ENCODE measurements at places on chromosomes 7 and 10. TPM values are rescaled to one million over a fixed set of nuclear protein-coding genes. Genes with fewer than 3 reads are reported as not detected.

The CRTAC1 gene
- total RNA-seq: not detected

The PNLIPRP3 gene
- not detected for total RNA-seq

The MLXIPL gene
- not detected for total RNA-seq

The SOSTDC1 gene
- total RNA-seq: 0.25 TPM

The EMX2 gene
- not detected for total RNA-seq

The TWNK gene
- 7.5 TPM for total RNA-seq

The GBX1 gene
- total RNA-seq: not detected

The RARRES2 gene
- not detected for total RNA-seq

The SSC4D gene
- total RNA-seq: 0.34 TPM

The LIPF gene
- total RNA-seq: not detected

The CFAP43 gene
- 0.16 TPM for total RNA-seq

DNA sequence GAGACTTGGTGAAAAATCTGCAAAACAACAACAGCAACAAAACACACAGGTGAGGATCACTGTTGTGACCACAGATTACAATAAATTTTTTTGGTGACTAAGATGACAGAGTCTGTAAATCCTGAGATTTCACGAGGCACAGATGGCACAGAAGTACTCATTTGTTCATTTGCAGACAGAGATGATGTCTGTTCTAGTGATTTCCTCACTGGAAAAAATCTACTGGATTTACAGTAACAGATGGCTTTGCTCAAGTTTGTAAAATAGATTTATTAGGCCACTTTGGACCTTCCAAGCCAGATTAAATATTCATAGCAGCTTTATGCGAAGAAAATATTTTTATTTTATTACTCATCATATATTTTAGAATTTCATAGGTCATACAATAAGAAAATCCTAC, 113.5 kb upstream of the IL6 start:
- no peak for DNase-seq

- DNase-seq: peak; percentile 19
These were observed 193.4 kb upstream of the PRSS58 start for GRCh38 chr7:142451296-142451695.

DNA sequence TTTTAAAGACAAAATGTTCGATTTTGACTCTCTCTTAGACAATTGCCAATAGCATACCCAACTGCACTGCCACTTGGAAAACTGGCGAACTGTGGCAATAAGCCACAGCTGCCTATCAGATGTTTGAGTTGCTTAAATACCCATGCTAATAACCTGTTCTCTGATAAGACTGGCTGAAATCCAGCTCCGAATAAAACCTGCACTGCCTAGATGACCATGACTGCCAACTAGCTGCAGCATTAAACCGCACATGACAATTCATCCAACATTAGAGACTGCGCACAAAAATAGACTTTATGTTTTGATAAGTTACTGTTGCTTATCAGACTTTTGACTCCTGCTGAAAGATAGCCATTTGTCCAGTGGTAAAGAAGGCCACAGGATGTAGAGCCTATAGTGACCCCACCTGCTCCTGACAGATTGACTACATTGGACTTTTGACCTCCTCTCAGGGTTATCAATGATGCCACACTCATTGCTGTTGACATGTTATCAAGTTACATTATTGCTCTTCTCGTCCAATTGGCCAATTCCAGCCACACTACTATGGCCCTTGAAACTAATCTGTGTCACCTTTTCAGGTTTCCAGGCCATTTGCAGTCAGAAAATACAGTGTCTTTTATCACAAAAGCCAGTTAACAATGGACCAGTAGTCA, 299.0 kb downstream of the HGF start:
- no peak for DNase-seq

- DNase-seq: peak; percentile 71
These were observed 42.4 kb downstream of the TBATA start for GRCh38 chr10:70742537-70743429.

DNA sequence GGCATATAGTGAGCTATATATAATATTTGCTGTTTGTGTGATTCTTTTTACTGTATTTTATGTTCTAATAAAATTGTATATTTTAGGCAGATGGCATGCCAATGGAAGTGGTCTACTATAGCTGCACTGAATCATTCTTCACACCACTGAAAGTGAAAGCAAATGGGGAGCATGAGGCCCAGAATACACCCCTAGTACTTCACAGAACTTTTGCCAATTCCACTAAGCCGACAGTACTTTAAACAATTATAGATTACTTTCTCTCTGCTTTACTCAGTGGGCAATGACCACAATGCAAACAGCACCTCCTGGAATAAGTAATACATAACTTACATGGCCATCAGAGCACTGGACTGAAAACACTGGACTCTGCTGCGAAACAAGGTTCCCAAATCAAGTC, 70.2 kb downstream of the ANKRD26 start:
- no peak for DNase-seq

- DNase-seq: no peak
These were observed 126.4 kb downstream of the CFAP58 start for GRCh38 chr10:104479906-104480593.

- DNase-seq: no peak
These were observed 3.3 kb downstream of the FRMPD2 start for GRCh38 chr10:48271047-48271730.

GRCh38 chr10:15084502-15084922, 4.1 kb downstream of the ACBD7 start:
- DNase-seq: peak; percentile 93

- DNase-seq: no peak
These were observed 77.1 kb downstream of the GSAP start for GRCh38 chr7:77338883-77339629.

DNA sequence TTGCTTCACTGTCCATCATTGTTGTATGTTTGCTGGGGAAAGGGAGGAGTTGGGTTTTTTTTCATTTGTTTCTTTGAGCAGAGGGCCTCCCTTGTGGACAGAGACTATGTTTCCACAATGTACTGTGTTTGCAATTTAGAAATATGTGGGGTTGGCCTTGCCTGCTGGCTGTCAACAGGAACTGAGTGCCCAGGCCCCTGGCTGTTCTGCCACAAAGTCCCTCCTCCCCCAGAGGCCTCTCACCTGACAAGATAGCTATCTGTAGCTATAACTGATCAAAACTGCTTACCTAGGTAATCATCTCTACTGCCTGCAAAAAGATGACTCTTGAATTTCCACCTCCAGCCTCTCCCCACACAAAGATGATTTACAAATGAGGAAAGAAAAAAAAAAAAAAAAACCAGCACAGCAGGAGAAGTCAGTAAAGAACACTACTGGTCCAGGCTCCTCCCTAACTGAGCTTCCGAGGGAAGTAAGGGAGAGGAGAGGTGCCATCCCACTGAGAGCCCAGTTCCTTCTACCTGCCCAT, 121.8 kb downstream of the SGMS1 start:
- DNase-seq: no peak

DNA sequence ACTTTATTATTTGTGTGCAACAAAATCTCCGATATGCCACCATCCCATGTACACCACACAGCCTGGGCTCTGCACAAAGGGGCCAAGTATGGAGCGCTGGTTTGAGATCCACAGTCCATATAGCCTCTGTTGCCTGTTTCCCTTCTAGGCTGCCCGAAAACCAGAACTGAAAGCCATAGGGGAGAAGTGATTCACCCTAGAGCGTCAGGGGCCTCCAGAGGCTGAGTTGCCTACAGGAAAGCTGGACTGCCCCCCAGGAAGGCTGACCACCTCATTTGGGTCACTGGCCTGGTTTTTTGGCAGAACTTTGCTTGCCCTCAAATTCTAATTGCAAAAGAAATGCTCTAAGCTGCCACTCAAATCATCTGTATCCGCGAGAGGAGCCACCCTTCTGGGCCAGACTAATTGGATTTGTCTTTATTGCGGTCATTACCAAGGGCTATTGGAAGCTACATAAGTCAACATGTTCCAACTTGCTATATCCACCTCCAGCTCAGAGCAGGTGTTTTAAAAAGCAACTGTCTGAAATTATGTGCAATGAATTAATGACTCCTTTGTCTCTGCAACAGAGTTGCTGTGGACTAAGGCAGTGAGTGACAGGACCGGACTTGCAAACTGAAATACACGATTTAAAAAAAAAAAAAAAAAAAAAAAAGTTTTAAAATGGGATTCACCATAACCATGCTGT, 28.3 kb upstream of the FRMD4A start:
- DNase-seq: no peak

DNA sequence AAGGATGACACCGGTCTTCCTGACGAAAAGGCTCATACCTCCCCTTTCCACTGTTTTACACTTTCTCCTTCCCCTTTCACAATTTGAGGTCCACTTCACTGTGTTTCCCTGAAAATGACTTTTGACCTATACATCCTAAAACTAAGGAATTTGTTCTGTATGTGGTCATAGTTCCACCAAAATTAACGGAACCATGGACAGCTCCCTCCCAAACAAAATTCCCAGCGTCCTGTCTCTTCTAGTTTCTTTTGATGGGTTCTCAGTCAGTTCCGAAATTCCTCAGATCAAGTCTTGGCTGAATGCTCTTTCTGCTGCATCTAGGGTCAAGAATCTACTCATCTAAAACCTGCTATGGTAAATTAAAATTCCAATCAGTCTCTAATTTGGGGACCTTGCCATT, 1191.9 kb downstream of the CNTNAP2 start:
- DNase-seq: no peak

- no peak for DNase-seq
These were observed 348.1 kb downstream of the TFEC start for GRCh38 chr7:115682507-115682906.

GRCh38 chr7:12895296-12895695, 207.9 kb downstream of the ARL4A start:
- no peak for DNase-seq

- DNase-seq: no peak
These were observed 36.0 kb downstream of the NRCAM start for GRCh38 chr7:108419961-108420908.

GRCh38 chr10:122949296-122949695, 4.7 kb downstream of the C10orf88 start:
- no peak for DNase-seq

DNA sequence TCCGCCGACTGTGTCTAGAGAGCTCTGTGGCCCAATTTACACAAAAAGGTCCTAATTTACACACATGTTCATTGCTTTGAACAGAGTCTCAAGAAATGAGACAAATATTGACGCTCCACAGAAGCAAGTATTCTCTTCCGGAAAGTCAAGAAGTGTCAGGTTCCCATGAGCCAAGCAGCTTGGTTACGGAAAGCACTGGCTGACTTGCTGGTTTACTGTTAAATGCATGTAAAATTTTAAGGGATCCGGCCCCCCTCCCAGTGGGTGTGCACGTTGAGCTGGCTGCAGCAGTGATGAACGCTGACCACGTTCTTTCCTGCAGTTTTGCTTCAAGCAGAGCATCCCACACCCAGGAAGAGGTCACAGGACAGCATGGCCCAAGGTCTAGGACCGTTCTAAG, 76.8 kb downstream of the DIP2C start:
- no peak for DNase-seq

- DNase-seq: no peak
These were observed 82.8 kb upstream of the VIPR2 start for GRCh38 chr7:159227433-159227832.

DNA sequence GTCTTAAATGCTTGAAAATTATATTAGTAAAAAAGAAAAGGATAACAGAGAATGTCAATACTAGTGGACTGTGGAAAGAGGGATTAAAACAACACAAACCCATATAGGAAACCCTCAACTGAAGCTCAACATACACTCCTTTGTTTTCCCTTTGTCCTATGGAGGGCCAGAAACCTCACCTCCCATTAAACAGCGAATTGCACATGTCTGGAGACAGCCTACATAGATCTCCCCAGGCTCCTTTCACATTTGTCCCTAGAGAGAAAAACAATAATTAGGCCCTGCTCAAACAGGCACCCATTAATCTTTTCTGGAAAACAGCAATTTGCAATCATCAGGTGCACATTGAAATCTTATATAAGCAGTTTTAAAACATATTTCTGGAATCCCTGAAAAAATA, 87.6 kb upstream of the SEMA3D start:
- DNase-seq: no peak

DNA sequence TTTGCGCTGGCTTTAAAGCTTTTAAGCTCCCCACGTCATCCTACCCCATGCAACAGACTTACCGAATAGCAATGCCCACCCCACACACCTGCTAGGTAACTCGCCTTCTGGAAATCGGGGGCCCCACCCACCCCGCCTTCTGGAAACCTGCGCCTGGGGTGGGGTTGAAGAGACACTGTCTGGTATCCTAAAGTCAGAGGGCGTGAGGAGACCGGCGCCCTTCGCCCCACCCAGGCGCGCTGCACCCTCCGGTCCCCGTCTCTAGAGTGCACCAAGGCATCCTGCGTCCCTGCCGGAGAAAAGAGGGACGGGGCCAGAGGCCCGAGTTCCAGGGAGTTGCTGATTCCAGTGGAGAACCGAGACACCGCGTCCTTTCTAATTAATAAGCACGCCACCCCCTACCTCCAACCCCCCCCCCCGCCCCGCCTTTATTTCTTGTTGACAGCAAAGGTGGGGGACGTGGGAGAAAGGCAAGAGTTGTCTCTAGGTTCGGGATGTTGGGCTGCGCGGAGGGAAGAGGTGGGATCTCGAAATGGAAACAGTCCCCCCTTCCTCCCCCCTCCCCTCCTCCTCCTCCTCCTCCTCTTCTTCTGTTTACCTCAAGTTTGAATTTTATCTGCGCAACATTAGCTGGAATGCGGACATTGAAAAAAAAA, 220.9 kb upstream of the MKLN1 start:
- DNase-seq: peak; percentile 48

- no peak for DNase-seq
These were observed 2.6 kb upstream of the ZNRF2 start for GRCh38 chr7:30281791-30282190.

GRCh38 chr10:10816447-10816846, 201.2 kb upstream of the CELF2 start:
- DNase-seq: no peak

GRCh38 chr10:133364645-133365431, 7.0 kb upstream of the FUOM start:
- no peak for DNase-seq

DNA sequence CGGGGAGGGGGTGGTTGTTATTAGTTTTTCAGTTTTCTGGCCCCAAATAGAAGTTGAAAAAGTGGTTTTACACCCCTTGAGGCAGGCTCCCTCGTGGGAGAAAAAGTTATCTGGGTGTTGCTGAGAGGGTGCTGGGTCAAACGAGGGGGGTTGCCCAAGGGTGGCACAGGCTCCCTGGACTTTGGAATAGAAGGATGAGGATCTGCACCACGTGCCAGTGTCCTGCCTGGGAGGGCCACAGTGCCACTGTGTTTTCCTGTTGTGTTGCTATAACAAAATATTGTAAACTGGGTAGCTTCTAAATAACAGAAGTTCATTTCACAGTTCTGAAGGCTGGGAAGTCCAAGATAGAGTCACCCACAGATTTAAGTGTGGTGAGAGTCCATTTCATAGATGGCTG, 181.9 kb downstream of the CXCL12 start:
- no peak for DNase-seq
